ENCODE measurements at places on chromosomes 1 and 21.
A peak's percentile ranks its signal among the peaks of the same experiment; 100 is the strongest.

DNA sequence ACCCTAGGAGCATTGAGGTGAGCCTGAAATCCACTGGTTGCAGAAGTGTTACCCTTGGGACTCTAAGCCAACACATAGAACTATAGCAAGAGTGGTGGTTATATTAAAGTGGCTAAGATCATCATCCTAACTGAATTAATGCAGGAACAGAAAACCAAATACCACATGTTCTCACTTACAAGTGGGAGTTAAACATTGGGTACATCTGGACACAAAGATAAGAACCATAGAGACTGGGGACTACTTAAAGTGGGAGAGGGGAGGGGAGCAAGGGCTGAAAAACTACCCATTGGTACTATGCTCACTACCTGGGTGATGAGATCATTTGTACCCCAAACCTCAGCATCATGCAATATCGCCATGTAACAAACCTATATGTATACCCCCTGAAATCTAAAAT is 100.0 kb downstream of the SLC25A24 start:
- no peak for DNase-seq

GRCh38 chr1:64744492-64745180 is at the start of gene RAVER2:
Gene RAVER2 (plus strand): TSS chr1:64745075. CDS start chr1:64745173, 98 bp downstream.
- DNase-seq, result peak; percentile 53

GRCh38 chr21:45330851-45331261 is 43.2 kb upstream of the POFUT2 start:
- DNase-seq, result no peak

DNA sequence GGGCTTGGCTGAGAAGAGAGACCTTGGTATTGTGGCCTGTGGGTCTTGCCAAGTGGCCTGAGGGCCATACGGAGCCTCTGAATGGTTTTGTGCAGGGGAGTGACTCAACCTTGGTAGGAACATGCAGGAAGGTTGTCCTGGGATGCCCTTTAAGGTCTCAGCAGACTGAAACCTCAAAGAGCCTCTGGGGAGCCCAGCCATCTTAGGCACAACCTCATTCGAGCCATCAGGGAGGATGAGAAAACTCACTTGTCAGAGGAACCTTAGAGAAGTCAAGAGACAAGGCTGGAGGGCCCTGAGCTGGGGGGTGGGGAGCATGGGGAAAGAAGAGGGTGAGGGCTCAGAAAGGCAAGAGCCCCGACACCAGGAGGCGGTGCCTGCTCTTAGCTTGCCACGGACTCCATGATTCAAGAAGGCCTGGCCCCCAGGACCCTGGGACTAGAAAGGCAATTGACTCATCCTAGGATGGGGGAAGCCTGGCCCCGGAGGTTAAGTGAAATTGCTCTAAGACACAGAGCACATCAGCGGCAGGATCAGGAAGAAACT is 13.0 kb downstream of the IFI6 start:
- no peak for DNase-seq

- DNase-seq, result no peak
Observed at GRCh38 chr1:16386454-16387113, 19.5 kb downstream of the SZRD1 start.

DNA sequence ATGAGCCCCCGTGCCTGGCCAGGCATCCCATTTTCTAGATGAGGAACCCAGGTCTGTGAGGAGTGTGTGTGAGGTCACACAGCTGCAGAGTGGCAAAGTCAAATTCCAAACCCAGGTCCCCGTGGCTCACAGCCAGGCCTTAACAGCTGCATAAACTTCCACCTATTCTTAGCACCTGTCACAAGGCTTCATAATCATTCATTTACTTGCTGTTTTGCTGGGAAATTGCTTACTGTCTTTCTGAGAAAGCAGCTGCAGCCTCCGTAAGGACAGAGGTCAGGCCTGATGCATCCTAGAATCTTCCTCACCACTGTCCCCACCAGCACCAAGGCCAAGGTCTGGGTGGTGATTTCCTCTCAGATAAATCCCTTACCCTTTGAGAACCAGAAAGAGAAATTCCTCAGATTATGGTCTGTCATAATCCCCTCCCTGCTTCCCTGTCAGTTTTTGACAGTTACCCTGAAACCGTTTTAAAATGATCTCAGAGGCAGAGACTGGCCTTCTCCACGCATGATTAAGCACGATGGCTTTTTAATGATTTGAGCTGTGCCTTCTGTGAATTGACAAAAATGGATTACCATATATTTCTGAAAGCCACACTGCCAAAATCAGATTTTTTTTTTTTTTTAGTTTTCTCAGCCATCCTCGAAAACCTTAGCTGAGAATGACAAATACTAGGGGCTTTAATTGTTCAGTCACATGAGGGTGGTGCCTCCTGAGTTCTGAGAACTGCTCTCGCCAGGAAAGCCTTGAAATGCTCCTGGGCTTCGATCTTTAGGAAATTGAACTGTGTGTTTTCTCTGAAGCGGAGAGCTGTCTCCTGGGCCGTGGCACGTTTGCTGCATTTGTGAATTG is 70.0 kb upstream of the SELENON start:
- DNase-seq, result no peak

- no peak for DNase-seq
Observed at GRCh38 chr1:84410328-84411095, 12.2 kb downstream of the DNASE2B start.

DNA sequence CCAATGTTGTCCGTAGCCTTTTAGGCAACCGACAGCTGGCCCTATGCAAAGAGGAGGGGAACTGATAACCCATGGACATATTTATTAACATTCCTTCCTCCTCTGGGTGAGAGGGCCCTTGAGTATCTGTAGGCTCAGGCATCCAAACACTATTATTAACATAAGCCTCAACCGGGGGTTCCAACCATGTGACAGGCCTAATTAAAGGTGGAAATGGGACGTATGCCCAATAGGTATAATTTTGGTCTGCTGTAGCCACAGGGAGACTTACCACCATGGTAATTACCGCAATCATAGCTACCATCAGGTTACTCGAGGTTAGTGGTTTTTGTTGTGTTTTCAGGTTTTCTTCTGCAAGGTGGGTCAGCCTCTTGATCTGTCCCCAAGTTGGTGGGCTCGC is 5.3 kb downstream of the DAP3 start:
- DNase-seq, result no peak

- no peak for DNase-seq
Observed at GRCh38 chr1:42952303-42953001, 6.2 kb downstream of the SLC2A1 start.

DNA sequence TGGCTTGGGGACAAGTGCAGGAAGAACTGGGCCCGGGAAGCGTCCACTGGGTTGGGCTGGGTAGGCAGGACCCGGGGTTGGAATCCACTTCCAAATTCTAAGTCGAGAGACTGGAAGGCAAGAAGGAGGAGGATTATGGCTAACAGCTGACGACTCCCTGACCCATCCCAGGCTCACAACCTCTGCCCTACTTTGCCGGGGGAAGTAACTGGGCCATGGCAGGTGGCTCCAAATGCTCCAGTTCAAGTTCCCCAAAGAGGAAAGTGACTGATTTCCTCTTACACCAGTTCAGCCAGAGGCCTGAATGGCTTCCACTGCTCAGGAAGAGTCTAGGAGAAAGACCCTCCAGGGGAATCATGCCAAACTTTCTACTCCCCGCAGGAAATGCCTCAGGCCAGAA is 11.4 kb downstream of the EMC1 start:
- DNase-seq, result no peak

GRCh38 chr1:118826669-118827068 is 161.5 kb downstream of the TBX15 start:
- no peak for DNase-seq

GRCh38 chr1:201468501-201468843 is 516 bp downstream of the PHLDA3 start:
- no peak for DNase-seq

DNA sequence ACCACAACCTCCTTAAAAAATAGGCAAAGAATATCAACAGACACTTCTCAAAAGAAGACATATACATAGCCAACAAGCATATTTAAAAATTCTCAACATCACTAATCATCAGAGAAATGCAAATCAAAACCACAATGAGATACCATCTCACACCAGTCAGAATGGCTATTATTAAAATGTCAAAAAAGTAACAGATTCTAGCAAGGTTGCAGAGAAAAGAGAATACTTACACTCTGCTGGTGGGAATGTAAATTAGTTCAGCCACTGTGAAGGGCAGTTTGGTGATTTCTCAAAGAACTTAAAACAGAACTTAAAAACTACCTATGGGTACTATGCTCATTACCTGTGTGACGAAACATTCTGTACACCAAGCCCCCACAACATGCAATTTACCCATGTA is 20.7 kb downstream of the CD1B start:
- no peak for DNase-seq

- no peak for DNase-seq
Observed at GRCh38 chr21:42089093-42089631, 18.0 kb downstream of the UMODL1 start.

Data from skin of body (tissue), 3 donors.